ENCODE measurements at places on chromosomes 2 and 18.

- DNase-seq, result no peak
Observed at GRCh38 chr2:50840341-50841124, 191.4 kb downstream of the NRXN1 start.

- no peak for DNase-seq
Observed at GRCh38 chr2:142862299-142862698, 15.2 kb upstream of the KYNU start.

- no peak for DNase-seq
Observed at GRCh38 chr18:74229005-74229404, 62.8 kb downstream of the CYB5A start.

DNA sequence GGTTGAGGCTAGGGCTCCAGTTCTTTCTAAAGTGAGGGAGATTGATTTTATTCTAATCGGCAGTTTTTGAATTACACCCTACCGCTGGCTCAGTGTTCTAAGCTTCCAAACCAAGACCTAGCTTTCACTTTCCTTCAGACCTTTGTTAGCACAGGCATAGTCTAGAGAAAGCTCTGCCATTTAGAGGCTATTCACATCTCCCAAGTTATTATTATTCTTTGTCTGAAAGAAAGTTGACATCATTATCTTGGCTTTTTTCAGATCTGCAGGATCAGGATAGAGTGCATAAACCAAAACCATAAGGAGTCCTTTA lies 276.8 kb downstream of the ASXL3 start:
- DNase-seq, result no peak

GRCh38 chr18:22840606-22841144 lies 92.5 kb upstream of the RBBP8 start:
- peak; percentile 74 for DNase-seq

GRCh38 chr2:127671557-127672302 lies 3.6 kb downstream of the LIMS2 start:
- DNase-seq, result no peak

DNA sequence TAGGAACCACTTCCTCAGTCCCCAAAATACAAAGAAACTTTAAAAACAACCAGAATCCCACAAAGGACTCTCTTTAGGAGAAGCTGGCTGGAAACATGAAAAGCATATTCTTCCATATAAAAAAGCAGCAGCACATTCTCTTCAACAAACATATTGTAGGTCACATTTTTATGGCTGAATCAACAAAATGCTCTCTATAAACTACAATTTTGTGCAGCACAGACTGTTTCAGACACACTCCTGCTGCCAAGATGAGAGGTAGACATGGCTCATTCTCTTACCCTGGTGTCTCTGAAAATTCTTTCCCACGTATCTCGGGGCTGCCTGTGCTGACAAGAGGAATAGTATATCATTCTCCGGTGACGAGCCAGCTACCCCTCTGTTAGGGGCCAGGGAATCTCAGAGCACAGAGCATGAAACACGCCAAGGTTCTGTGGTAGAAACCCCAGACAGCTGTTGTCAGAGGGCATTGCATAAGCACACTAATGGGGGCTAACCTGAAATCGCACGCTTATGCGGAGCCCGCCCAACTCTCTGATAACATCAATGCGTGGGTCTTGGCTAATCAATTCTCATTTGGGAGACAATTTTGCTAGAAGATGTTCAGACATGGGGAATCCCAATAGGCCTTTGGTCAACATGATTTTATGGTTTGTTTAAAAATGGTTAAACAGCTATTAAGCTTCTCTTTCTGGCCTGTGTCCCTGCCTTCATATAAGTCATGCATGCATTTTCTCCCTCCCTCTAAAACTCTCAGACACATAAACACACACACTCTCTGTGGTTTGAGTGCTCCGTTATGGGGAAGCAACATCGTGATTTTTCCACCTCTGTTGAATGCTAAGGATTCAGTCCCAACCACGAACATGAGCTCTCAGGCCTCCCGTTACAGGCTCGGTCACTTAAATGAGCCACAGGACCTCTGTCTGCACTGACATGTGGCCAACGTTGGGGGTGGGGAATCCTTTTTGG lies 177.5 kb downstream of the INO80D start:
- DNase-seq, result peak; percentile 75

DNA sequence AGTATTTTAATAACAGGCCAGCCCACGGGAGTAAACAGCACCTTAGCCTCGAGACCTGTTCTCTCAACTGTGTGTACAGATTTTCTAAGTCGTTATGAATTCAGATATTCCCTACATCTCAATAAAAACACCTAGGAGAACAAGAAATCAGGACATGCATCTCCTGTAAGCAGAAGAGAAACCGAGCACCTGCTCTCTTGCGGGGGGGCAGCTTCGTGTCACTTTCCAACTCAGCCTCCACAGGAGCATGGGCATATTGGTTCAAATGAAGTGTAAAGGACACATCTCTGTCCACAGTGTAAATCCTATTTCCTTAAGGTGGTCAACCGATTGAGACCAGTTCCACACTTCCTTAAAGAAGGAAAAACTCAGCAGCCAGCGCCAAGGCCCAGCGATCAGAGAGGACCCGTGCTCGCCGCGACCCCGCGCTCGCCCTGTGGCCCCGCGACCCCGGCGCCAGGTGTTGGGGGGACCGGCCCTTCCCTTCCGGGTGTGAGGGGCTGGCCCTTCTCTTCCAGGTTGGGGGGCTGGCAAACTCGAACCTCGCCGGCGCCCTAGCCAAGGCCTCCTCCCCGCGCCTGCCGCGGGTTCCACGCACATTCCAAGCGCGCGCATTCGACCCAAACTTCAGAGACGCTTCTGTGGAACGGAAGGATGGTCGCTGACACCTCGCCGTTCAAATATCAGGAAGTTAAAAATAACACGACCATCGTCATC lies 652 bp downstream of the SH3YL1 start:
- DNase-seq, result no peak

GRCh38 chr2:85728342-85728741 lies 25.4 kb upstream of the ATOH8 start:
- DNase-seq, result no peak

GRCh38 chr2:200383380-200384110 lies 77.1 kb downstream of the SPATS2L start:
- DNase-seq, result peak; percentile 66

DNA sequence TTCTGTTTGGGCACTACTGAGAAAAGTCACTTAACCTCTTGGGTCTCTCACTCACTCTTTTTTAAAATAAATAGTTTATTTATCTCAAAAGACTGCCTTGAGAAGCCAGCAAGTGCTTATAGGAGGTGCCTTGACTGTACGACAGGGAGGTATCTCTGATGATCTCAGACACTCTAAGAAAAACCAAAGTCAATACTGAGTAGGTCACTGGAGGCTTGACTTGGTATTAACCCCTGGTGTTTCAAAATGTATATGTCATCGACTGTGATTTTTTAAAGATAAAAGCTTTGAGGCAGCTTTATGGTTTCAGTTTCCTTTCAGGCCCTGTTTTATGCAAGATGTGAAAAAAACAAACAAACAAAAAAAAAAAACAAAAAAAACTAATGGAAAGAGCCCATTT lies 33.7 kb downstream of the MREG start:
- no peak for DNase-seq

DNA sequence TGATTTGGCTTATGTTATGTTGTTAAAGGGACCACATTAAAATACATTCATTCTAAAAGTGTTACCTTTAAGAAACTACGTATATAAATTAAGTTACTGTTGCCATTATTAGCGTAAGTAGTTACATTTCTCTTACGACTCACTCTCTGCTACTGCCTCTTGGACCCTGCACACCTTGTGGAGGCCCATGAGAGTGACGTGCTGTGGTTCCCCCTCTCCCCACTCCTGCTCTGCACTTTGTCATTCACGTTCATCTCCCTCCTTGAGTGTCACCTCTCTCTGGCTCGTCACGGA lies 830 bp upstream of the MERTK start:
- DNase-seq, result no peak

GRCh38 chr18:78771496-78772359 lies 207.9 kb upstream of the SALL3 start:
- no peak for DNase-seq

- DNase-seq, result no peak
Observed at GRCh38 chr2:176107731-176108181, 676 bp downstream of the HOXD11 start.

DNA sequence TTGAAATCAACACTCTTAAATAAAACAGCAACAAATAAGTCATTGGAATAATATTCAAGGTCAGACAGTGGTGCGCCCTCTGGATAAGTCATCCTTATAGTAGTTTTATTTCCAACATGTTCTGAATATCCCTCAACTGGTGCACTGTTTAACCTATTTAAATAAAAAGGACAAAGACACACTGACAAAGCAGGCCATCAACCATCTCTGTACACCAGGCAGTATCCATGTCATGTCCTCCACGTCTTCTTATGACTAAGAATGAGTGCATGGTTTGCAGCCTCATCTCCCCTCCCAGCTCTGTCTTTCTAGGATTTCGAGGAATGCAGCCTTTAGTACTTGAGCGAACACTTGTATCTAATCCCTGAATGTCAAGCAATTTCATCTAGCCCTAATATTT lies 42.4 kb downstream of the ST3GAL5 start:
- peak; percentile 70 for DNase-seq

DNA sequence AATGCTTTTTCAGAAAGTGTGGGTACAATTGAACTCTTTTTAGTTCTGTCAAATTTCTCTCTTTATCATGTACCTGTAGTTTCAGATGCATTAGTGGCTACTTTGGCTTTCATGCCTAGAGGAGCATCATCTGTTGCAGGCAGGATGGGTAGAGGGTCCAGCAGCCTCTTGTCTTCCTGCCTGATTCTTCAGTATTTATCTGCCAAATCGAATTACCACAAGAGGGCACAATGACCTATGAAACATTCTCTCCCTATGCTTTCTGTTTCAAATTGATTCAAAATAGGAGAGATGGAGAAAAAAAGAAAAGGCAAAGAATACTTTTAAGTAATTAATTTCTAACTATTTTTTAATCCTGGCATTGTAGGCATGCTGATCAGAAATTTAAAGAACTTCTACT lies 477.2 kb downstream of the TRIB2 start:
- peak; percentile 16 for DNase-seq

- no peak for DNase-seq
Observed at GRCh38 chr2:43948370-43948769, 47.4 kb downstream of the LRPPRC start.

GRCh38 chr2:171598713-171599319 lies 76.5 kb downstream of the CYBRD1 start:
- peak; percentile 64 for DNase-seq

GRCh38 chr2:238796223-238796885 lies 51.5 kb upstream of the TWIST2 start:
- no peak for DNase-seq

GRCh38 chr2:64979744-64980143 lies 9.5 kb upstream of the SLC1A4 start:
- DNase-seq, result no peak

GRCh38 chr18:66510357-66511045 lies 93.4 kb downstream of the CDH19 start:
- DNase-seq, result no peak

- DNase-seq, result no peak
Observed at GRCh38 chr18:53909668-53910067, 314.8 kb downstream of the MBD2 start.

DNA sequence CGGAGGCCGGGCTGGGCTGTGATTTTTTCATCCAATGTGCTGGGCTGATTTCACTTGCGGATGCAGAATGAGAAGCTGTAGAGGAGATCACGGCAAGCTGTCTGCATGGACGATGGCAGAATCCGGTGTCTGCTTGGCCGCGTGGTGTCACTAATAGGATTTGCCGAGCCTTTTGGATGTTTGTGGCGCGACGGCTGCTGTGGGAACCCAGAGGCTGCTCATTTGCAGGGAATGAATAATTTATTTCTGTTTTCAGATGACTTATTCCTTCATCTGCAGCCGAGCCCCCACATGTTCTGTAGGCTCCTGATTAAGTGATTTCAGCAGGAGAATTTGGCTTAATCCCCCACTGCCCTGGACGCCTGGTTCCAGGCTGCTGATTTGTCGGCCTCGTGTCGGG lies 62.6 kb downstream of the ODC1 start:
- peak; percentile 28 for DNase-seq

- no peak for DNase-seq
Observed at GRCh38 chr18:5966514-5966913, 71.2 kb upstream of the TMEM200C start.

DNA sequence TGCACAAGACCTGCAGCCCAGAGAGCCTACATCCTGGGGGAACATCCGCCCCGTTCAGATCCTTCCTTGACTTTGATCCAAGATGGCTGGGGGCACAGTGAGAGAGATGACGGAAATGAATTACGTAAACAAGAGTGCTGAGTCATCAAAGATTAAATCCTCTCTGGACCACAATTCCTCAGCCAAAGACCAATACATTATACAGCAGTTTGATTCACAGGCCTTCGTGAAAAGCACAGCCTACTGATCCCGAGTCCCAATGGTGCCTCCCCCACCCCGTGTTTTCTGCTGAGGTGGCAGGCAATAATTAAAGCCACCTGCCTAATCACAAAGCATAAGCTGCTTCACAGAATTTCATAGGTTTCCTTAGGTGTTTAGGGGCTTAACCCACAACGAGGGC lies 43.0 kb downstream of the MYO5B start:
- DNase-seq, result peak; percentile 48

- peak; percentile 89 for DNase-seq
Observed at GRCh38 chr2:20356042-20356441, 5.4 kb upstream of the PUM2 start.

GRCh38 chr18:8224576-8224975 lies 384.7 kb upstream of the RAB12 start:
- no peak for DNase-seq

DNA sequence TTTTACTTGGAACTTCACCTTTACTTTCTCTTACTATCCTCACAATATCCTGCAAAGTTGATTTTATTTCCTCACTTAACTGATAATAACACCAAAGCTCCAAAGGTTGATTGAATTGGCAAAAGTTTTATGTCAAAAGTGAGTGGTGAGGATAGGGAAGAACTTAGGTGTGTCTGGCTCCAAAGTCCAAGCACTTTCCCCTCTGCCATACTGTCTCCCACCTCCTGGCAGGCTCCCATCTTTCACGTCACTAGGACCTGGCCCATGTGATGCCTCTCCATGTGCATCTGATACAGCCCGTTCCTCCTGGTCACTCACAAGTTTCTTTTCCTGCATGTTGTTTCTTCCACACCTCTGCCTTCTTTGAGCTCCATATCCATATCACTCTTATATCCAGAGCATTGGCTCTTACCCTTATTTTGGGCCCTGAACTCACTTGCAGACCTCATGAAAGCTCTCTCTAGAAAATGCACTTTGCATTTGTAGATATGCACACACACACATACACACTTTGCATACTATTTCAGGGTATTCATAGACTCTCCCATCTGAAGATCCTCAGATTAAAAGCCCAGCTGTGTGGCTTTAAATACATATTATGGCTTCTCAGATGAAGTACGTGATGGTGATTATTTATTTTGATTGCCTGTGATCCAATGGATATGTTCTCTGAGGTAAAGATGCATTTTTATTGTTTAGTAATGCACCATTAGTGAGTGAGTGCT lies 12.3 kb downstream of the MEP1B start:
- DNase-seq, result no peak
